Central memory CD8-positive, alpha-beta T cell (primary cell): ENCODE measurements at places on chromosomes 4 and X.

- DNase-seq: no peak
These were observed 2244.0 kb downstream of the ARAP2 start for GRCh38 chr4:34000356-34000755.

DNA sequence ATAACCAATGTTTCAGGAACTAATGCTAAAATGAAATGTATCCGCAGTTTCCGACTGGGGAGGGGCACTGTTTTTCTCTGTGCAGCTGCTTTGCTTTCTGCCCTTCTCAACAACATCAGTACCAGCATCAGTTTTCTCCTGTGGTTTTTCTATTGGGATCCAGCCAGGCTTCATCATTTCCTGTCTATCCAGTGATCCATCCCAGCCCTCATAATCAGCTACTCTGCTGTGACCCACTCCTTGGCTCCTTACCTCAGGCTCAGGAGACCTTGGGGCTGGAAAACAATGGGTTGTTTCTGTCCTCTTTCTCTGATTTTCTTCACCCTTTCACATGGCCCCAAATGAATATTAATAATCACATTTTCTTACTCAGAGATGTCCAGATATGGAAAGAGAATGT, 222.2 kb upstream of the DKK2 start:
- DNase-seq: no peak

DNA sequence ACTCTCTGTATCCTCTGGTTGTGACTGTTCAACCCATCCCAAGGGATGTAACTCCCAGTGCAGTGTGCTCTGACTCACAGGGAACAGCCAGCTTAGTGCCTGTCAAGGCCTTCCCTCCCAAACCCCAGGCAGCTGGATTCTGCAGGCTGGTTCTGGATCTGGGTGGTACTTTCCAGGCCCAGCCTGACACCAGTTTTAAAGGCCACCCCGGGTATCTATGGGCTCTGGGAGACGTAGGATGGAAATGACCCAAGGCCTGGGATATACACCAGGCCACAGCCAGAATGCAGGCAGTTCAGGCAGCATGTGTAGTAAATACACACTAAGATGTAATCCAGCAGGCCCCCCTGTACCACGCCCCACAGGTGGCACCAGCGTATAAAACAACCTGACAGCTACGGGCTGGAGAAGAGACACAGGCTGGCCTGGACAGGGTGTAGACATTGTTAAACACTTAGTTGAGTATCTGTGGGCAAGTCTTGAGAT, 64.2 kb downstream of the SPINK2 start:
- DNase-seq: no peak

DNA sequence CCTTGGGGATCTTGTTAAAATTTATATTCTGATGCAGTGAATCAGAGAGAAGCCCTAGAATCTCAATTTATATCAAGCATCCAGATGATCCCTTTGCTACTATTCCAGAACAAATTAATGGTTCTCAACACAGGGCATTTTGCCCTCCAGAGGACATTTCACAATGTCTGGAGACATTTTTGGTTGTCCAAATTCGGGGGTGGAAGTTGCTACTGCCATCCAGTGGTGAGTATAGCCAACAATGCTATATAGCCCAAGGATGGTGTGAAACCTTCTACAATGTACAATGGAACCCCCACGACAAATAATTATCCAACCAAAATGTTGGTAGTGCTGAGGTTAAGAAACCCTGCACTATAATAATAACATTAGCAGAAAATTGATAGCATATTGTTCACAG, 2440.0 kb downstream of the PCDH7 start:
- no peak for DNase-seq

GRCh38 chr4:20456407-20456806, 204.7 kb downstream of the SLIT2 start:
- no peak for DNase-seq

DNA sequence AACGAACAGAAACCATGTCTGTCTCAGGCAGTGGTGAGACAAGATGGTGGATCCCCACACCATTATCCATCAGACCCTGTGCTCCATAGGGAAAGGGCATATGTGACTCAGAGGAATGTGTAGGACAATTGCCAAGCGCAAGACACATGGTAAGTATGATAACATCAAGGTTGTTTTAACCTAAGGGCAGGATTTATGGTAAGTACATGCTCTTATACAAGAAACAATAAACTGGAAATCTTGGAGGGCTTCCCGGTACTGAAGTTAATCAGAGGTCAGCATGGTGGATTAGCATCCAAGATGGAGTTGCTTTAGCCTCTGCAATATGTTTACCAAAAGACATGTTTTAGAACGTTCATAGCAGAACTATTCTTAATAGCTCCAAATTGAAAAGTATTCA, 355.0 kb downstream of the PPP1R2C start:
- no peak for DNase-seq

- peak; percentile 84 for DNase-seq
These were observed 9.9 kb downstream of the TNIP2 start for GRCh38 chr4:2745981-2746806.

DNA sequence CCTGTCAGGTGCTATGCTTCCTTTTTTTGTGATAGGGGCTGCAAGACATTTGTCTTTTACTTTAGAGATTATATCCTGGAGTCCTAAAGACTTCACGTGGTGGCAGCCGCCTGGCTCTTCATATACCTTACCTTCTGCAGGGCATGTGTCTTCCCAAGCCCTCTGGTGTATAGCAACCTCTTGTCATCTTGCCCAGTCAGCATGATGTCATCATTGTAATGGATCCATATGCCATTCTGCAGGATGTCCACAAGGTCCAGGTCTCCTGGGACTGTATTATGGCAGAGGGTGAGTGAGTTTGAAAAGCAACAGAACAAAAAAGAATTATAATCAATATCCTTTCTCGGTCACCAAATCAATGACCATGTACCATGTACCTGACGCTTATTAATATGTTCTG, 82.2 kb upstream of the SCOC start:
- no peak for DNase-seq

- DNase-seq: no peak
These were observed 925.8 kb downstream of the FSTL5 start for GRCh38 chr4:161238033-161238432.

DNA sequence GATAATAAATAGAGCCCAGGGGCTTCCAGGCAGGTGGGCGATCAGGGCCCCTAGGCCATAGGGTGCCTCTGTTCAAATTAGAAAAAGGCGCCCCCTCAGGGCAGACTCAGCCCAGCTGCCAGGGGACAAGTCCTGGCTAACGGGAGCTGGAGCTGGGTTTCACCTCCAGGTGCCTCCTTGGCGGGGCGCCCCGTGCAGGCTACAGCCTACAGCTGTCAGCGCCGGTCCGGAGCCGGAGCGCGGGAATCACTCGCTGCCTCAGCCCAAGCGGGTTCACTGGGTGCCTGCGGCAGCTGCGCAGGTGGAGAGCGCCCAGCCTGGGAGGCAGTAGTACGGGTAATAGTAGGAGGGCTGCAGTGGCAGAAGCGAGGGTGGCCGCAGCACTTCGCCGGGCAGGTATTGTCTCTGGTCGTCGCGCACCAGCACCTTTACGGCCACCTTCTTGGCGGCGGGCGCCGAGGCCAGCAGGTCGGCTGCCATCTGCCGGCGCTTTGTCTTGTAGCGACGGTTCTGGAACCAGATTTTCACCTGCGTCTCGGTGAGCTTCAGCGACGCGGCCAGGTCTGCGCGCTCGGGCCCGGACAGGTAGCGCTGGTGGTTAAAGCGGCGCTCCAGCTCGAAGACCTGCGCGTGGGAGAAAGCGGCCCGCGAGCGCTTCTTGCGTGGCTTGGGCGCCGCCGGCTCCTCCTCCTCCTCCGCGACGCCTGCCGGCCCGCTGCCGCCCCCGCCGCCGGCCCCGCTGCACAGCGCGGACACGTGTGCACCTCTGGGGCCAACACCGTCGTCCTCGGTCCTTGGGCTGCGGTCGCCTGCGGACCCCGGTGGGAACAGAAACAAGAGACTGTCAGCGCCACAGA, 2.4 kb downstream of the NKX3-2 start:
- no peak for DNase-seq

- no peak for DNase-seq
These were observed 16.7 kb upstream of the KLF3 start for GRCh38 chr4:38647101-38647819.

- no peak for DNase-seq
These were observed 118.5 kb downstream of the CFAP299 start for GRCh38 chr4:80454040-80454439.

DNA sequence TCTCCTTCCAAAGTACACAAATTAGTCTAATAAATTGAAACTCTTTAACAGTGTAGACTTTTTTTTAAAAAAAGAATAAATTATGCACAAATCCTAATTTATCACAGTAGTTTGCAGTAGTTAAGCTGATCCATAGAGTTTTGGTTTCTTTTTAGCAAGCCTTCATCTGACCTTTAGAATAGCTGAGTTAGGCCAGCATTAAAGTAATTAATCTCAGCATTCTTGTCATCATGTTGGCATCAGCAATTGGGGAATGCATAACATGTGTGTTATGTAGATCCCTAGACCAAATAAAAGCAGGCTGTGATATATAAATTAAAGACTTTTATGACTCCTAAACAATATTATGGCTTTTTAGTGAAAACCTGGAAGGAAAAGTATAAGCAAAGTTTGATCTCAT, 426.5 kb upstream of the PABPC4L start:
- no peak for DNase-seq

DNA sequence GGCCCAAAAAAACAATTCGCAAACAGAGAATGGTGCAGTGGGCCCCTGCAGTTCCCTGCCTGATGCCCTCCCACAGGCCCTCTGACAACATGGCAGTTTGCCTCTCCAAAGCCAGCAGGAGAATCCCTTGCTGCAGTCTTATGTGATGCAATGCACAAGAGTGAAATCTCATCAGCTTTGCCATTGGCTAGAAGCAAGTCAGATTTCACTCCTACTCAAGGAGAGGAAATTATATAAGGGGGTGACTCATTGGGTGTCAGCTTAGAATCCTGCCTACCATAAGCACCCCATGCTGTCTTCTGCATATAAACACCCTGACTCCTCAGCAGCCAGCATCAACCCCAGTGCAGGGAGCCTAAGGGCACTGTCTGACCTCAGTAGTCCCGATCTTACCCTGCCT, 157.3 kb upstream of the LDB2 start:
- DNase-seq: no peak

DNA sequence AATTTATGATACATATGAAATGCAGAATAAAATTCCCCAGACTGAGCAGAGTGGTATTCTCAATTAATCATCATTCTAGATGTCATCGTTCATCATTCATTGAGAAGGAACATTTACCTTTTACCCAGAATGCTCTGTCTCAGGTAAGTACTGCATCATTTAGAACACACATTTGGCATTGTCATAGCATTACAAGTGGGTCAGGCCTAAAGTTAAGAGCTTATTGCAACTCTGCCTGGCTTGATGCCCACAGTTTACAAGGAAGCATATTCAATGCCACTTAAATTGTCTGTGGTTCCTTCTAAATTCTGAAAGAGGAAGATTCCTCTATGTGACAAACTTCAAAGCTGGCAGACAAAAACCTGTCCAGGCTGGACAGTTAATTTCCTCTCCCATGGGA, 87.3 kb downstream of the CAMK2D start:
- DNase-seq: no peak

DNA sequence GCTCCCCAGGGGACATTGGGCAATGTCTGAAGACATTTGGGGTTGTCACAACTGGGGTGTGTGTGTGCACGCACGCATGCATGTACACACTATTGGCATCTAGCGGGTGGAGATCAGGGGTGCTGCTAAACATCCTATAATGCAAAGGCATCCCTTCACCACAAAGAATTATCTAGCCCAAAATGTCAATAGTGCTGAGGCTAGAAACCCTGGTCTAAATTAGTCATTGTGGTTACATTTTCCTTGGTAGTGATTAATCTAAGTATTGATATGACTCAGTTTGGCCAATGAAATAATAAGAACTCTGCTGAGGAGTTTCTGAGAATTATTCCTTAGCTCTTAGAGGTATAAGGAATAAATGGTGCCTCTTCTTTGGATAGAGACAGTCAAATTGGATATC, 200.2 kb downstream of the CLCN4 start:
- DNase-seq: no peak

DNA sequence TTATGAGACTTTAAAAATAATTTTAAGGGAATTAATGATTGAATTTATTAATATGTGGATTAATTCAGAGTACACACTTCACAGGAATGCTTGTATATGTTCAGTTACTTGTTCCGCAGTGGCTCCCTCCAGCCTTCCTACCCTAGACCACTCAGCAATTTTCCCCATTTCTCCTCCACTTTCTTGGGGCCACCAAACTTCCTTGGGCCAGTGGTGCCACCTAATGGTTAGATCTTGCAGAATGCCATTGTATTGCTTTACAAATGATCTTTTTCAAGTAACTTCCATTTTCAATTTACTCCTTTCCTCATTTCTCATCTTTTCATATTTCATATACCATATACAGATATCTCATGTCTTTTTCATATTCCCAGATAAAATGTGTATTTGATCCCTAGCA, 3.6 kb upstream of the RNF175 start:
- DNase-seq: no peak

- DNase-seq: no peak
These were observed 1849.4 kb upstream of the AGA start for GRCh38 chr4:179291657-179292056.

DNA sequence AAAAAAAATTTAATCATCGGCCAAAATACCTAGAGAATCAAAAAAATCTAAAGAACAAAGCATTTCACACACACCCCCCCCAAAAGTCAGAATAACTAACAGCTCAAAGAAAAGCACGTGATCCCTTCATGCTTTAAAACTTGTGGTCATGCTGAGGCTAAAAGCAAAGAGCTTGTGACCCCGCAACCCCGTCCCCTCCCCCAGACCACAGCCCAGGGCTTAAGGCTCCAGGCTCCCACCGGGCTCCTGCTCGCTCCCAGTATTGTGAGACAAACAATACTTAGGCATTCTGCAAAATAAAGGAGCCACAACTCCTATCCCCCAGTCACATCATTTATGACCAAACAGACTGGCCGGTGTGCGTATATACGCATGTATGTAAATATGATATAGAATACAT, 62.1 kb upstream of the CCDC160 start:
- no peak for DNase-seq

GRCh38 chr4:126369076-126369475, 1054.3 kb downstream of the FAT4 start:
- no peak for DNase-seq

- DNase-seq: no peak
These were observed 9.0 kb downstream of the TAB3 start for GRCh38 chrX:30880058-30880457.

DNA sequence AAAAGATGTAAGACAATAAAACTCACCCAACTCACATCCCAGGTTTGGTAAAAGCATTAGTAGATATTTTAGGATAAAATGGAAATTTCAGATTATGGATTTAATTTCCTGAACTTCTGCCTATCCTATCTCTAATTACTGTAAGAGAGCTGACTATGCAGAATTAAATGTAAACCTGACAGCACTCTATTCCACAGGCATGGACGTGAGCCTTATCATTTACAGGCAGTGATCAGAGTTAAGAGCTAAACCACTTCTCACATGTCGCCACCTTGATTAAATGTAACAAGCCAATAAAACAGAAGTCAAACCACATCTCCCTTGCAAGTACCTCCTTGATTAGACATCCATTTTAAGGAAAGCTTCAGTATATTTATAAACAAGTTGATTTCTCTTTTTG, 97.5 kb upstream of the CBR4 start:
- DNase-seq: no peak

DNA sequence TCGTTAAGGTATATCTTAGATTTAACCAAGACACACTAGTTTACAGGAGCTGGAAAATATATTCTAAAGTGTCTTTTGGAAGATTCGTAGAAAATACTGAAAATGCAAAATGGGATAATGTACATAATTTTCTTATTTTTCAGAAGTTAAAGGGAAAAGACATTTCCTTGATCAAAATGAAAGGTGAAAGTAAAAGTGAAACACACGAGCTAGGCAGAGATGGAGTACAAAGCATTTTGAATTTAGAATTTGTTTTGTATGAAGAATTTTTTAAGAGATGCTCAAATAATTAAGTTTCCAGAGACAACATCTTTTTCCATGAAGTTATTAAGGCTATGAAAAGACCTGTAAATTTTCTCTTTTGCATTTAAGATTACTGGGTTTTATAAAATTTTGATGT, 2192.6 kb upstream of the AGA start:
- no peak for DNase-seq
